ENCODE measurements at places on chromosomes 6 and 20.
A peak's percentile ranks its signal among the peaks of the same experiment; 100 is the strongest.

DNA sequence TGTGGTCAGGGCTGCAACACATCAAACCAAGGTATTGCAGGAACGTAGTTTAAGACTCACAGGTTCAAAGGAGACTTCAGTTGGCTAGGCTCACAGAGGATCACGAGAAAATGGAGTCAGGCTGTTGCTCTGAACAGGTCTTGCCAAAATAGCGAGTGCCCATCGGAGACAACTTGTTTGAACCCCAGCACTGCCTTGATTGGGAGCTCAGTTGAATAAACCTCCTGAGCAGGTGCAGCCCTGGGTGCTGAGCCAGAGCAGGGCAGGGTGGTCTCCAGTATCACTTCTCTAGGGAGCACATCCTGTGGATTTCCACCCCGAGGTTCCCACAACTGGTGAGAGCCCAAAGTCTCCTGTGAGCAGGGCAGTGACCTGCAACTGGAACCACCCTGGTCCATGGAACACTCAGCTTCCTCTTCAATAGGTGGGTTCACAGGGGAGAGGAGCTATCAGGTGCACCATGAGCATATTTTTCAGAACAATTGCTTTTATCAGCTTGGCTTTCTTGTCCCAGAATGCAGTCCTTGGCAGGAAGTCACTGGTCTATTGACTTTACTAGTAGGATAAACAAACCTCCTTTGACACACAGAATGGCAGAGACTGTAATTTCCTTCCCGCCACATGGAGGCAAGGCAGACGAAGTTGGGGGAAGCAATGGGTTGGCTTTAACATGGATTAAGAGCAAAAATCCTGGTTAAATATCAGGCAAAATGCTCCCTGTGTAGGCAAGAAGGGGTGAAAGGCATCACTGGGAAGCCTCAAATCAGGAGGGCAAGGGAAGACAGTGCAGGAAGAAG lies 267.7 kb upstream of the FOXQ1 start:
- DNase-seq: no peak

GRCh38 chr6:42547407-42548329 lies 16.2 kb upstream of the UBR2 start:
- DNase-seq: peak; percentile 45

GRCh38 chr20:45518282-45518681 lies 2.9 kb upstream of the SPINT3 start:
- DNase-seq: no peak

- DNase-seq: no peak
Measured at GRCh38 chr6:45568626-45569025, 190.9 kb upstream of the SUPT3H start.

- no peak for DNase-seq
Measured at GRCh38 chr6:17867880-17868279, 119.6 kb downstream of the KIF13A start.

DNA sequence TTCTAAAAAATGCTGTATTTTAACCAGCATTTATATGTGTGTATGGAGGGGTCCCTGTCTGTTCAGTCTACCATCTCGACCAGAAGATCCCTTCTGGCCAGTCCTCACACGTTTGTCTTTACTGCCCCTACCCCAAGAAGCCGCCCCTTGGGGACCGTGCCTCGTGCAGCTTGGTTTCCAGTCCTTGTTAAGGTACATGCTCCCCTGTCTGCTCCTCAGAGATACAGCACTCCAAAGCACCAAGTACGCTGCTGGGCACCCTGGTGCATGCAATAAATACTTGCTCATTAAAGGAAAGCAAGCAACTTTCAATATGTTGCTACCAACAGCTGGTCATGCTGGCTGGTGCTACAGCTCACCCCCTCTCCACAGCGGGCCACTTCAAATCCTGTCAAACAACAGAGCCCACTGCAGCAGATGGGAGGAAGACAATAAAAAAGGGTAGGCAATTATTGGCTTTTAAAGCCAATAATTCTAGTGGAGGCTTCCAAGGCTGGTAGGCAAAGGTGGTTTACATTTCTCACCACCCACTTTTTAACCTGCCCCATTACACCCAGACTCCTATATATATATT lies 61.6 kb downstream of the PSMG4 start:
- no peak for DNase-seq

DNA sequence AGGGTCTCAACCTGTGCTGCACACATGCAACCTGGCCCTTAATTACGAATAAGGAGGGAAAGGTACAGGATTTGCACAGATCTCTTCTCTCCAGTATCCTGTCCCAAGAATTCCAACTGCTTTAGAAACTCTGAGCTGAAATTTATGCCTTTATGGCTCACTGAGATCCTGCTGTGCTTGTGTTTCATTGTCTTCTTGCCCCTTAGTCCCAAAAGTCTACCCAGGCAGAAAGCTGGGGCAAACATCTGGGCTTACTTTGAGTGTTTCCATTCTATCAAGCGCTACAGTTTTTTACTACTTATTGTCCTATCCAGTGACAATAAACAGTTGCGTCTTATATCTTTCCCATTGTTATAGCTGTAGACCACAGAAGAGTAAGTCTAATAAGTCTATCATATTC lies 99.7 kb downstream of the LIN28B start:
- DNase-seq: no peak

DNA sequence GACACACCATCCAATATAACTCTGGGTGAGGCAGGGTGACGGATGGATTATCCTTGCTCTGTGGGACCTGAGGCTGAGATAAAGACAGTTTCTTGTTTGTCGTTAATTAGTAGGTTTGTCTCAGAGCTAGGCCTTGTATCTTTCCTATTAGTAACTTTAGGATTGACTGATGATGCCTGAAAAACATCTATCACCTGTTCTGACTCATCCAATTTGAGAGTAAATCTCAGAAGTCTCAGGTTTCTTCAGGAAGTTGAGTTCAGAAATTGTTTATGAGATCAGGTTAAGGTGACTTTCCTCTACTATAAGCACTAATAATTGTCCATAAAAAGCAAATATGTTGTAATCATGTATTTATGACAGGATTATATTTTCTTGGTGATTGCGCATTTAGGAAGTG lies 129.5 kb upstream of the SUPT3H start:
- DNase-seq: no peak

DNA sequence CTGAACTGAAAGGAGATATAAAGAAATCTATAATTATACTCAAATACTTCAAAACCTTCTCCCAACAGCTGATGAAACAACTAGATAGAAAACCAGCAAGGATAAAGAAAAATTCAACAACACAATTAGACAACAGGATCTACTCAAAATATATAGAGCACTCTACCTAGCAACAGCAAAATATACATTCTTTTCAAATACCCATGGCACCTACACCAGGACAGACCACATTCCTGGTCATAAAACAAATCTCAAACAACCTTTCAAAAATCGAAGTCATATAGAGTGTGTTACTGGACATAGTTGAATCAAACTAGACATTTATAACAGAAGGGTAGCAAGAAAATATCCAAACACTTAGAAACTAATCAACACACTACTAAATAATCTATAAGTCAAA lies 43.2 kb downstream of the RNF24 start:
- DNase-seq: no peak

GRCh38 chr6:114897536-114897935 lies 554.7 kb upstream of the HS3ST5 start:
- no peak for DNase-seq

DNA sequence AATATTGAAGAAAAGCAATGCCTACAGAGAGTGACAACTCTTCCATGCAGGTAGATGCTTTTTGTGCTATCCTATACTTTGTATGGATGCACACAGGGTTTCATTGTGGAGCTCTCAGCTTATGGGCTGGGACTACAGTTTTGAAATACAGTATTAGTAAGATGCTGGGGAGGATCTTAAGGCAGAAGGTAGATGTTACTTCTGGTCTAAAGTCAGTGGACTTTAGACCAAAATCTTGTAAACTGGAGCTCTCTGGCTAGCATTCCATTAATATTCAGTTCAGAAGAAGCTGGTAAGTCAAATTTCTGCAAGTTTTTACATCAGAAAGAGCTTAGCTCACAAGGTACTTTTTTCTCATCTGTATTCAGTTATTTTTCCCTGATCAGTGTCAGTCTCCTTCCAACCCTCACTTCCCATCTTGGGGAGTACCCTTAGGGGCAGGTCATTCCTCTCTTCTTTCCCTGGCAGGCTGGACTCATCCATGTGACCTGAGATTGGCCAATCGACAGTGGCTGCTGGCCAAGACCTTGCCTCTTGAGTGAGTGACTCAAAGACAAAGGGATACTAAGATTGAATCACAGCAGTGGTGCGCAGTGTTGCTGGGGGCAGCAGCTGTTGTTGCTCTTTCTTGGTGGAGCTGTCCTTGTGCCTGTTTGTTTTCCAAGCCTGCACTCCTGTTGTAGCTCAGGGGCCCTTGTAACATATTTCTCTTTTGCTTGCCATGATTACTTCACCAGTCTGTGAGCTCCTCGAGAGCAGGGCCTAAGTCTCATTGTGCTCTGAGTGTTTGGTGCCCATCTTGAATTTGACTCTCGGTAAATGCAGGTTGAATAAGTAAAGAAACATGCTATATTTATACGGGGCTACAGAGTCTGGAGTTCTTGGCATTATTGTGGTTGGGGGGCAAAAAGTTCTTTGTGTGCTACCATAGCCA lies 2.8 kb upstream of the PHF20 start:
- peak; percentile 94 for DNase-seq

GRCh38 chr6:147381712-147382111 lies 126.8 kb upstream of the SAMD5 start:
- peak; percentile 11 for DNase-seq

GRCh38 chr6:111987295-111987694 lies 66.6 kb upstream of the CCN6 start:
- DNase-seq: no peak

DNA sequence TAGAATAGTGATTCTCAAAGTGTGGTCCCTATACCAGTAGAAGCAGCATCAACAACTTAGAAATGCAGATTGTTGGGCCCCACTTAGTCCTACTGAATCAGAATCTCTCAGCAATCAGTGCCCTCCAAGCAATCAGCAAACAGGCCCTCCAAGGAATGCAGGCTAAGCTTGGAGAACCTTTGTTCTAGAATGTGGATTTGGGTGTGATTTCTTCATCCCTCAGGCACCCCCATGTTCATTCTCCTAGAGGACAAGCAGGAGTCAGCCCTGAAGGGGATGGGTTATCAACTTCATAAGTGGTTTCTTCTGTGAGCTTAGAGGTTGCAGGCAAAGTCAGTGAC lies 40.5 kb upstream of the TAF8 start:
- DNase-seq: no peak

- no peak for DNase-seq
Measured at GRCh38 chr6:105831311-105832097, 254.6 kb upstream of the PRDM1 start.

- no peak for DNase-seq
Measured at GRCh38 chr6:53567701-53568100, 22.8 kb upstream of the GCLC start.

DNA sequence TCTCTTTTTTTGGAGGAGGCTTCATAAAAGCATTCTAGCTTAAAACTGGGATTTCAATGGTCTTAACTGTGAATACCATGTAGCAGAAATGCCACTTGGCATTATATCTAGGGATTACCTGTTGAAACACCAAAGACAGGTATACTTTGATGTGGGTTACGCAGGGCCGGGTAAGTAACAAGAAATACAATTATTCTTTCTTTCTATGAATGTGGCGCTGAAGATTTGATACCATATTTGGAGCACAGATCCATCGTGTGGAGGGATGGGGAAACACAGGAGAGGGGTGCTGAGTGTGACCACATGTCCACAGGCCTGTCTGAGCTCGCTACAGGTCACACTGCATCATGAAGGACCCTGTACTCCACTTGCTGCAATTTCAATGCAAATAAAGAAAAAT lies 257.8 kb downstream of the GMPR start:
- no peak for DNase-seq

DNA sequence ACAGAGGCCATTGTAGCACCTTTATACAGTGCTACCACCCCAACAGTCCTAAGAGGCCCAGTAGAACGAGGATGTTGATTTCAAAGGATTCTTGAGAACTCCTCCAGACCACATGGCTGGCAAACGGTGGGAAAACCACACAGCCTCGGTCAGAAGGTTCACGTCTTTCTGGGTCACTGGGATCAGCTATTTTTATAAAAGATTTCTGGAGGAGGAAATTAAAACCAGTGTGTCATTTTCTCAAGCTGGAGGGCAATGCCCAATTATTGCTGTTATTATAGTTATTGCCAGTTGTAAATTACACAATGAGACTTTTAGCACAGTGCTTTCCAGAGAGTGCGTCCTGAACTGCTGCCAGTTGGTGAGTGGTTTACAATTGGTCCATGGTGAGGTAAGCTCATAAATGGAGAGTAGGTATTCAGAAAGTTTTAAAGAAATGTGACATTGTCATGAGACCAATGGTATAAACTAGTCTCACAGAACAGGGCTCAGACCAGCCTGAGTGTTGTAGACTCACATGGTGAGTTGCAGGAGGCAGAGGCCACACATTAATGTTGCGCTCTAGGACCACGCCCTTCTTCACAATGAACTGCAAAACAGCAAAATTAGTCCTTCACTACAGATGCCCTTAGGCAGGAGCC lies 8.4 kb upstream of the PPP1R14C start:
- no peak for DNase-seq

GRCh38 chr6:250676-251075 lies 41.6 kb upstream of the DUSP22 start:
- DNase-seq: no peak

GRCh38 chr6:42787063-42787472 lies 5.2 kb downstream of the BICRAL start:
- no peak for DNase-seq

- DNase-seq: no peak
Measured at GRCh38 chr6:22008248-22008836, 288.5 kb downstream of the PRL start.

- DNase-seq: no peak
Measured at GRCh38 chr6:4635666-4636065, 140.5 kb upstream of the CDYL start.
